ENCODE measurements at places on chromosomes 1 and 21.

DNA sequence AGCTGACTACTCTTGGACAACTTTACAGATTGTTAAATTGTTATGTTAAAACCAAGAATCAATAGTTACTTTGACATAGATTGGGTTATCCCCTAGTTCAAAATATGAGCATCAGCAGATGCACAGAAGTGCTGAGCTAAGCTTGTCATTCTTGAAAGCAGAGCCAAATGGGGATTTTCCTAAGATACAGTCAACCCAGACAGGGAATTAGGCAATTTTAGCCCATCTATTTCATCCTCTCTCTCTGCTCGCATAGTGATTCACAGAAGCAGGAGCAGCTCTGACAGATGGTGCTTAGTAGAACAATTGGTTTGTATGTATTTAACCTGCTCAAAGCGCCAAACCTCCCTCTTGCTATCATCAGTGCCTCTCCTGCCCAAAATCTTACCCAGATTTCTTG lies 27.9 kb upstream of the PRRC2C start:
- DNase-seq, result no peak

GRCh38 chr1:81606656-81607055 lies 194.1 kb upstream of the ADGRL2 start:
- no peak for DNase-seq

DNA sequence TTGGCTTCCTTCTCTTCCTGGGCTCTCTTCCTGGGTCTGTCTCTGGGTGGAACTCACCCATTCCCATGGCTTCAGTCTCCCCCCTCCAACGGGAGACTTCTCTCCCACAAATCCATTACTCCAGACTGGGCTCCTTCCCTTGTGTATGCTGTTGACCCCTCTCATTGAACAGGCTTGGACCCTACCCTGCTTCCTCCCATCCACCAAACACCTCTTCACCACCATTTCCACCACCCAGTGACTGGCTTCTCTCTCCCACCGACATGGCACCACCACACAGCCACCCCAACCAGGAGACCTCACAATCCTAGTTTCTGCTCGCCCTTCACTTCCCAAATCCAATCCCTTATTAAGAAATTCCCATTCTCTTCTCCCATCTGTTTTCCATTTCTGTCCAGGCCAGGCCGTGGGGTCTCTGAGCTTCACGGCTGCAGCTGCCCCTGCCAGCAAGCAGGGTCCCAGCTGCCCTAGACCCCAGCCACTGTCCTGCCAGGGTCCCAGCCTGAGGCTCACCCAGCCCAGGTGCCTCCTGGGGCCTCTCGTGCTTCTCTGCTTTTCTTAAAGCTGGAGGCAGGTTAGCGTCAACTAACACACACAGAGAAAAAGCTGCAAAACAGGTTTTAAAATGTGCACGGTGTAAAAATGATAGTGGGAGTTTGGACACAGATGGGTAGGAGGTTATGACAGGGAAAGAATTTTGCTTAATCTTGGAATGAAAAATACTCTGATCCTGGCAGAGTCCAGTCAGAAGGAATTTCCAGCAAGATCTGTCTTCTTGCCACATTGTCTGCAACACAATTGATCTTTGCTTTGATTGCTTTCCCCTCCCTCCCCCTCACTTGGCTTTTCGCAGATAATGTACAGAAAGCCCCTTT lies 383.8 kb upstream of the VAMP3 start:
- peak; percentile 32 for DNase-seq

DNA sequence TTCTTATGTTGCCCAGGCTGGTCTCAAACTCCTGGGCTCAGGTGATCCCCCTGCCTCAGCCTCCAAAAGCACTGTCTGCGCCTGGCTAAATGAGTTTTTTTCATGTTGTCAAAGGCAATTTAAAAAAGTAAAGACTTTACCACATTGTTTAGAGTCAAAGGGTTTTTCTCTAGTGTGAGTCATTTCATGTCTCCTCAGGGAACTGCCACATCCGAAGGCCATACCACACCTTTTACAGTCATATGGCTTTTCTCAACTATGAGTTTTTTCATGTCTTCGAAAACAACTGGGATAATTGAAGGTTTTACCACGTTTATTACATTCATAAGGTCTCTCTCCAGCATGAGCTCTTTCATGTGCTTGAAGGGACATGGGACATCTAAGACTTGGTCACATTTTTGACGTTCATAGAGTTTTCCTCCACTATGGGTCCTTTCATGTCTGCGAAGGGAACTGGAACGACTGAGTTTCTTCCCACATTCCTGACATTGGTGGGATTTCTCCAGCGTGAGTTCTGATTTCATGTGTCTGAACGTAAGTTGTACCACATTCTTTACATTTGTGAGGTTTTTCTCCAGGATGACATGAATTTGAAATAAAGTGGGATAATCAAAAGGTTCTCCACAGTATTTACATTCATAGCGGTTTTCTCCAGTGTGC lies 65.6 kb downstream of the UCHL5 start:
- no peak for DNase-seq

DNA sequence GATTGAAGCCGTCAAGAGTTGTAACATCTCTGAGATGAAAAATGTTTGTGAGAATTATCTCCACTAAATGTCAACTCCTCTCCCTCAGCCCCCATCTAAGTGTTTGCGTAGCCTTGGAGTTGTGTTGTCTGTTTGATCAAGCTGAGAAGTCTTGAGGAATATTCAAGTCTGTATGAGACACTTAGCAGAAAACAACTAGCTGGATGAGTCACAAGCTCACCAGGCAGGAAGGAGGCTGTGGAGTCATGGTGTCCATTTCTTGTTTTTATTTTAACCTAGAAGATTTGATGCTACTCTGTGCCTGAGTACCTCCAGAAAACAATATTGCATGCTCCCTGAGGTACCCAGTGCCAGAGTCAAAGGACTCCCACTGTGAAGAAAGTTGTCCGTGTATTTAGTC lies 211.6 kb upstream of the PLXNA2 start:
- DNase-seq, result no peak

GRCh38 chr1:247638781-247639180 lies 33.4 kb downstream of the OR2G3 start:
- no peak for DNase-seq

- no peak for DNase-seq
Measured at GRCh38 chr1:19688041-19688842, 23.6 kb downstream of the HTR6 start.

GRCh38 chr1:203325418-203326091 lies 20.2 kb downstream of the BTG2 start:
- DNase-seq, result peak; percentile 74

DNA sequence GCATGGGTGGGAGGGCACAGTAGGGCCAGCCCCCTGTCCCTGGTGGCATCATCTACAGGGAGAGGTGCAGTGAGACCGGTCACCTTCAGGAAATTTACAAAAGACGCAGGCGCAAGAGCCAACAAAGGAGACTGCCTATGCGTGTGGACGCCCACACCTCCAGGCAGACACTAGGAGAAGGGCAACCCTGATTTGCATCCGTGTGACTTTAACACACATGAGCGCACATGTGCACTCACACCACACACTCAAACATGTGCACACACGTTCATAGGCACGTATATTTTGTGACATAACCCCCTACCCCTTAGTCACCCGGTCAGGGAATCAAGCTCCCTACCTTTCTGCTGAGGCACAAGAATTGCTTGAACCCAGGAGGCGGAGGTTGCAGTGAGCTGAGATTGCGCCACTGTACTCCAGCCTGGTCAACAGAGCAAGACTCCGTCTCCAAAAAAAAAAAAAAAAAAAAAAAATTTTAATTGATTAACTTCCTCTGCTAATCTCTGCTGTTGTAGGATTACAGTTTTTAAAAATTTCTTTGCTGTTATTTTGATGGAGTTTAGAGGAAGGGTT lies 84.7 kb upstream of the SLC25A33 start:
- no peak for DNase-seq

DNA sequence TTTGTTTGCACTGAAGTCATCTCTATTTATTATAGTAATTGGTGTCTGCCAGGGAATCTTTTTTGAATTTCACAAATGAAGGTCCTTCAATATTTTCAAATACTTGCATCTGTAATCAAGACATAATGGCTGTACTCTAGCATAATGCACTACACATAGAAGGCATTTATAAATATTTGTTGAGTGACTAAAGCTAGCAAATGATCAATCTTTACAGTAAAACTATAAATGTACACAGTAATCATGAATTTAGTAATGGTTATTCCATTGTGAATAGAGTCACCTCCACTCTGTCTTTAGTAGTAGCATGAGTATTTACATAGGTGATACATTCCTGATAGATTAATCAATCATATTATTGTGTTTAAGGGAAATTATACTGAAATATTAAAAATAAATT lies 119.6 kb downstream of the USH2A start:
- no peak for DNase-seq

DNA sequence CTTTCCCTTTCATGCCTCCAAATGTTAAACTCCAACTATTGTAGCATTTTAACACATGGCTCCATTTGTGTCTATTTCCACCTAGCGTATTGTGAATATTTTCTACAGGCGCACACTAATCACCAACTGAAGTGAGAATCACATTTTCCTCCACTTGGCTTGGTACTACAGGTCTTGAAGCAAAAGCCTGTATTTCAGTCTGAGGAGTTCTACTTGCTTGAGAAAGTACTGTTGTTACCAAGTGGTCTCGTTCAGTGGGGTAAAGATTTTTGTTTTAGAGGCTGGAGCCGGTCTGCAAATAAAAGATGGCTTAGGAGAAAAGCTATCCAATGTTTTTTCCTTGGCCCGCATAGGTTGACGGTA lies 550 bp upstream of the PTBP2 start:
- DNase-seq, result no peak

- DNase-seq, result no peak
Measured at GRCh38 chr1:10082785-10083479, 50.2 kb downstream of the UBE4B start.

DNA sequence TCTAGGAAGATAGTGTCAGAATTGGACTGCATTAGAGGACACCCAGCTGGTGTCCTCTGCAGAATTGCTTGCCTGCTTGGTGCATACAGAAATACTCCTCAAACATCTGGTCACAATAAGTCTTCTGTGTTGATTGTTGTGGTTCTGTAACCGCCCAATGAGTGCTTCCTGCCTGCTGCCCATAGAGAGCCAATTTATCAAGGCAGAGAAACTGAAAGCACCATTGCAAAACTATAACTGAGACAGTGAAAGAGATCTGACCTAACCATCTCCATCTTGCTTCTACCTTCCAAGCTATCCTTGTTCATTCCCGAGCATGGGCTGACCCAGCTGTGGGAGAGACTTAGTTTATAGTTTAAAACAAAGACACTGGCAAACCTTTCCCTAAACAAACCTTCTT lies 462.4 kb upstream of the RGS18 start:
- DNase-seq, result no peak

DNA sequence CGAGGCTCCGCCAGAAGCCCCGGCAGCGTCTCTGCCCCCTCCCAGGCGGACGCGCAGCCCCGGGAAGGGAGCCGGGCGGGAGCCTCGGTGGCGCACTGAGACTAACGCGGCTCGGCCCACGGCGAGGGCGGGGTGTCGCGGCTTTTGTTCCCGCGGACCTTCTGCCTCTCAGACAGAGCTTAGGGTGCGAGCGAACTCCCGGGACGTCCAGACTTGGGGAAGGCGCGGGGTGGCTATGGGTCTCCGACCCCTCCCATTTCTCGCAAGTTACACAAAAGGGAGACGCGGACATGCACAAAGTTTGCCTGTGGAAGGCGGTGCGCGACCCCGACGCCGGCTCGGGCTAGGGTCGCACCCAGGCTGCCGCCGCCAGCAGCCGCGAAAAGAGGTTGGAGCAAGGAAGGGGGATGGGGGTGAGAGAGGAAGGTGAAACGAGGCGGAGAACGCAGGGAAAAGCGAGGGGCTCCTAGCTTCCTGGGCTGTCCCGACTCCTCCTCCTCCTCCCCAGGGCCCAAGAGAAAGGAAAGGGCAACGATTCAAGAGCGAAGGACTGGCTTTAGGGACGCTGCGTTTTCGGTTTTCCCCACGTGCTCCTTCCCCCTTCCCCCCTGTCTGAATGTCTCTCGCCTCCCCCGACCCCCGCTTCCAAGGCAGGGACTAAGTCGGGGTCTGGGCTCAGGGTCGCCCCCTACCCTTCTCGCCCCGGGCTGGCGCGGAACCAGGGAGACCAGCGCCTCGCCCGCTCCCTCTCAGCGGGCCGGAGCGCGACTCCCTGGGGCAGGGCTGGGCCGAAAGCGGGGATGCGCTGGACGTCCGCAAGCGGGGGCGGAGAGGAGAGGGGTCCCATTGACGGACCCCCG lies 729 bp downstream of the APP start:
- no peak for DNase-seq

DNA sequence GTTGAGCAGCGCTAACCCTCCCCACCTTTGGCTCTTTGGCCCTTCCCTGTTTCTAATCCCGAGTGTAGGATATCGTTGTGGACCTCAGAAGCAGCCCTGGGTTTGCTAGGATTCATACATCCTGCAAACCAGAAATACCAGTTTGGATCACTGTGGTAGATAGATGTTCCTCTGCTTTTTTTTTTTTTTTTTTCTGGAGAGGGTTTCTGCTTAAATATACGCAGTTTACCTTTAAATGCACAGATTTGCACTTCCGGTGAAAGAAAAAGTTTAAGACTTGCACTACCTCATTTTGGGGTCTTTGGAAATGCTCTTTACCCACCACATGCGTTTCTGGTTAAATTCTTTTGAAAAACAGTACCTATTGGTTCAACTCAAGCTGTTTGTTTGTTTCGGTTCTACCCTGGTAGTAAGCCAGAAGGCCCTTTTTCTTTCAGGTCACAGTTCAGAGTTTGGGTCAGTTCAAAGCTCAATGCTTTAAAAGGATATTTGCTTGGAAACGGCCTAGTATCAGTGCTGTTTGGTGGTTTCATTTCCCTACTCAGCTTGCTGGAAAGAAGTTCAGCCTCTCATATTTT lies 908 bp downstream of the DDI2 start:
- DNase-seq, result no peak

DNA sequence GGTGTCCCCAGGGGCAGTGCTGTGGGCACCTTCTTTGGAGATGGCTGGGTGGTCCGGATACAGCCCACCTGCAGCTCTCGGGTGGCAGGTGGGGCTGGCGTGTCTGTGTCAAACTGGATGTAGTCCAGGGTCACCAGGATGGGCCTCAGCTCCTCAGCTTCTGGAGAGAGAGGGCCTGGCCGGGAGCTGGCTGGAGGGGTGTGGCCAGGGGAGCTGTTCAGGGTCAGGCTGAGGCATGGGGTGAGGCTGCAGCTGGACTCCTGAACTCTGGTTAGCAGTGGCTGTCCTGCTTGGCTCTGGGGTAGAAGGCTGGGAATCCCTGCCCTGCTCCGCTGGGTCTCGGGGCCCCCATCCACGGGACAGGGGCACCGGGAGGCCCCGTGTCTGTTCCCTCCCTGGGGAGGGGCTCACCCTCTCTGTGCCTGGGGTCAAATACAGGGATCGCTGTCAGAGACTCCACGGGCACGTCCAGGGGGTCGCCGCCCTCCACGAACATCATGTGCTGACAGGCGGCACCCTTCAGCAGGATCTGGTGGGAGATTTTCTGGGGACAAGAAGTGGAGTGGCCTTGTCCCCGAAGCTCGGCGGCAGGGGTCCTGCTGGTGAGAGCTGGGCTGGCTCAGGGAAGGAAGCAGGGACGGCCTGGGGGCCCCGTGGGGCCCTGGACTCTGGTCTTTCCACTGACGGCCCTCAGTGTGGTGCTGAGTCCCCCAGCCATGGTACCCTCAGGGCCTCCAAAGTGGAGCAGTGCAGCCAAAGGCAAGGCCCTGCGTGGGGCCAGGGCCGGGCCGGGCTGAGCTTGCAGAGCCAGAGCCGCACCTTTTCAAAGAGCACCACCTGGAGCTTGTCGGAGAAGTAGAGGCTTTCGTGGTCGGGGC lies 4.1 kb upstream of the TMEM52 start:
- DNase-seq, result peak; percentile 40

Data from right forelimb (tissue), 1 donor.